ENCODE measurements at places on chromosomes 5 and 9.

- DNase-seq, result no peak
These were observed 121.5 kb downstream of the CAMK4 start for GRCh38 chr5:111345731-111346130.

DNA sequence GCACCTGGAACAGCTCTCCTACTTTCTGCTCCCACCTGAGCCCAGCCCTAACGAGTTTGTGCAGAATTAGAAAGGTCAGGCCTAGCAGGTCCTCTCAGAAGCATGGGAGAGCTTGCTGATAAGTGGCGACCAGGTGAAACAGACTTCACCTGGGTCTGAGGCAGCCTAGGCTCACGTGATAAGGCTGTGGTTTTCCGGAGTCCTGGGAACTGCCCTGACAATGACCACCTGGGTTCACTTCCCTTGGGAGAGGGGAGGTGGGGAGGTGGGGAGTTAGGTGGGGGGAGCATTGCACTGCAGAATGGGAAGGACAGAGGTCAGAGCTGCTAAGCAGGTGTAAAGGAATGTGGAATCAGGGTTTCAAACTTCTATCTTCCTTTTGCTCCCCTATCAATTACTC, 152.9 kb upstream of the MAP1B start:
- DNase-seq, result no peak

- no peak for DNase-seq
These were observed at the start of gene CNTFR for GRCh38 chr9:34589636-34590380. CNTFR (minus strand) TSS chr9:34589724; CDS start chr9:34568981, 20,743 bp downstream.

- DNase-seq, result no peak
These were observed 4.9 kb upstream of the LCN1 start for GRCh38 chr9:135516132-135516860.

DNA sequence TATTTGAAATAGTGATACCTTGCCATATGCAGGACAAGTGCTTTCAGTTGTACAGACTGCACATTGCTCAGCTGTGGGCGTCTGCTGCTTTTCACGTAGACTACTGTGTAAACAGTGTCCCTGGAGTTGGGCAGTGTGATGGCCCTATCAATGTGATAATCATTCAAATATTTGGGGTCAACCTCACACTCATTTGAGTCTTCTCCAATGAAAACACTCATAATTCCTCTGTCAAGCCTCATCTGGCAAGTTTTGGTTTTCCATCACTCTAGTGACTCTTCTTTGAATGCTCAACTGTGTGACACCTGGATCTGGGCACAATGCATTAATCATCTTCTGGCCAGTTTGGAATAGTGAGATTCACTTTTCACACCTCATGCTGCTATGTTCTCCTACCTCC, 64.4 kb downstream of the UGCG start:
- DNase-seq, result no peak

GRCh38 chr5:66232275-66232674, 88.2 kb downstream of the SREK1 start:
- no peak for DNase-seq

- DNase-seq, result no peak
These were observed 135.5 kb upstream of the PRLR start for GRCh38 chr5:35365758-35366157.

DNA sequence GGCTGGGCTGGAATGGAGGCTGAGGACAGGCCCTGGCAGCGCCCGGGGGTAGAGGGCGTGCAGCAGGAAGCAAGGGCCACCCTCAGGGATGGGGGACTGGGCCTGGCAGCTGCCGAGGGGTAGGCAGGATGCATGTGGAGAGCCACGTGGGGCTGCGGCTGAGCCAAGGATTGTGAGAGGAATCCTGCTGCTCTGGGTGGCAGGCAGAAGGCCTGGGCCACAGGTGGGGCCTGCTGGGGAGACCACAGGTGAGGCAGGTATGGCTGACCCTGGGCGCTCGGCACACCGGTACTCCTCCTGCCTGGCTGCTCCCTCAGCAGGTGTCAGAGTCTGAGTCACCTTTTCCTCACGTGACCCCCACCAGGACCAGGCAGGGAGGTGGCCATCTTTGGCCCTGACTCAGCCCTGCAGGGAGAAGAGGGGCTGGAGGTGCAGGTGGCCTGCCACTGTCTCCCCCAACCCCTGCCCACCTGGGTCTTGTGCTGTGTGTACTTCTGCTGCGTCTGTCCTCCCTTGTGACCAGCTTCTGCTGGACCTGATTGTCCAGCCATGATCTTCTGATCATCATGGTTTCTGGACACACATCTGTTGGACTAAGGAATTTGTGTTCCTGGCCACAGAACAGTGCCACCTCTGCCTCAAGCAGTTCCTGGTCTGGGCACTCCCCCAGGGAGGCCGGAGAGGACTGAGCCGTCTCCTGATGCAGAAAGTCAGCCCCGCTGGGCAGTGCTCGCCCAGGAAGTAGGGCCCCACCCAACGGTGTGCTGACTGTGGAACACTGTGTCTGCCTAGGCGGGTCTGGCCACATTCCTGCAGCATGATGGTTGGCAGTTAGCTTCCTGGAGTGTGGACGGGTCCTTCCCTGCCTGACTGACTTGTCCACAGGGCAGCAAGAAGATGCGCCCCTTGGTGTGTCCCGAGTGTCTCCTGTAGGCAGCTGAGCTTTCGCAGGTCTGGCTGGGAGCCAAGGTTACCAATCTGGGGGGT, 6.4 kb downstream of the ARRDC1 start:
- no peak for DNase-seq

- DNase-seq, result no peak
These were observed 123.0 kb downstream of the FOXD1 start for GRCh38 chr5:73325546-73325945.
